ENCODE measurements at places on chromosomes 13 and 19. TPM values are rescaled to one million over a fixed set of nuclear protein-coding genes. Genes with fewer than 3 reads are reported as not detected.

The ZNF527 gene
- 2.9 TPM for total RNA-seq

The CRB3 gene
- not detected for total RNA-seq

The NKG7 gene
- total RNA-seq, result not detected

The FOXA3 gene
- total RNA-seq, result not detected

The DAND5 gene
- total RNA-seq, result 0.06 TPM

The ZNF223 gene
- 6.5 TPM for total RNA-seq

The RUBCNL gene
- not detected for total RNA-seq

The PNPLA6 gene
- total RNA-seq, result 85.8 TPM

The ZNF132 gene
- 6.3 TPM for total RNA-seq

Measured in bladder microvascular endothelial cell (primary cell).